Stimulated activated CD8-positive, alpha-beta memory T cell treated with anti-CD3 and anti-CD28 coated beads, Interleukin-4, amount 100 ng/mL, for 4 hours (primary cell): ENCODE measurements at places on chromosomes 2 and 18.

DNA sequence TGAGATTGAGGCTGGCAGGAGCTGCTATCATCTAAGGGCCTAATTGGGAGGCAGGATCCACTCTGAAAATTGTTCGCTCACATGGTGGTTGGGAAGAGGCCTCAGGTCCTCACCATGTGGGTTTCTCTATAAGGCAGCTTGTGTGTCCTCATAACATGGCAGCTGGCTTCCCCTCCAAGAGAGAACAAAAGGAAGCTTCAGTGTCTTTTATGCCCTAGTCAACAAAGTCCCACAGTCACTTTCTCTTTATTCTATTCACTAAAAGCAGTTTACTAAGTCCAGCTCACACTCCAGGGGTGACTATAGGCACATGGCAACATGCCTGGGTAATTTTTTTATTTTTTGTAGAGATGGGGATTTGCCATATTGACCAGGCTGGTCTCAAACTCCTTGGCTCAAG, 5.8 kb upstream of the ITGAV start:
- no peak for DNase-seq

- DNase-seq, result no peak
These were observed 40.1 kb upstream of the GALR1 start for GRCh38 chr18:77209587-77209986.

DNA sequence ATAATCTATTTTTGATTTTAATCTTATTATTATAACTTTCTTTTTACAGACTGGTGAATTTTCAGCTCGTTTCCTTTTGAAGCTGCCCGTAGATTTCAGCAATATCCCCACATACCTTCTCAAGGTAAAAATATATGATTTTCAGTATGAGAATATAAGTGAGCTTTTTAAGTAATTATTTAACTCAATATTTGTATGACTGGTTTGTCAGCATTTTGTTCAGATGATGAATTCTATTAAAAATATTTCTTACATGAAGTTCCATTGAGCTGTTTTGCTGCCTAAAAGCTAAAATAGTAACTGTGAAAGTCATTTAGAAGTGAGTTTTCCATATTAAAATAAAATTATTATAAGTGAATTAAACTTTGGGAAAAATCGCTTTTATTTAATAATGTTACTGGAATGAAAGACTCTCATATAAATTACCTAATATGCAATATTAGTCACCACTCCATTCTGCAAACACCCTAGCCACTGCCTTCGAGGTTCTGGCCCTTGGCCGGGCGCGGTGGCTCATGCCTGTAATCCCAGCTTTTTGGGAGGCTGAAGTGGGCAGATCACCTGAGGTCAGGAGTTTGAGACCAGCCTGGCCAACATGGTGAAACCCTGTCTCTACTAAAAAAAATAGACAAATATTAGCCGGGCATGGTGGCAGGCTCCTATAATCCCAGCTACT, 155.3 kb downstream of the BABAM2 start:
- DNase-seq, result no peak

DNA sequence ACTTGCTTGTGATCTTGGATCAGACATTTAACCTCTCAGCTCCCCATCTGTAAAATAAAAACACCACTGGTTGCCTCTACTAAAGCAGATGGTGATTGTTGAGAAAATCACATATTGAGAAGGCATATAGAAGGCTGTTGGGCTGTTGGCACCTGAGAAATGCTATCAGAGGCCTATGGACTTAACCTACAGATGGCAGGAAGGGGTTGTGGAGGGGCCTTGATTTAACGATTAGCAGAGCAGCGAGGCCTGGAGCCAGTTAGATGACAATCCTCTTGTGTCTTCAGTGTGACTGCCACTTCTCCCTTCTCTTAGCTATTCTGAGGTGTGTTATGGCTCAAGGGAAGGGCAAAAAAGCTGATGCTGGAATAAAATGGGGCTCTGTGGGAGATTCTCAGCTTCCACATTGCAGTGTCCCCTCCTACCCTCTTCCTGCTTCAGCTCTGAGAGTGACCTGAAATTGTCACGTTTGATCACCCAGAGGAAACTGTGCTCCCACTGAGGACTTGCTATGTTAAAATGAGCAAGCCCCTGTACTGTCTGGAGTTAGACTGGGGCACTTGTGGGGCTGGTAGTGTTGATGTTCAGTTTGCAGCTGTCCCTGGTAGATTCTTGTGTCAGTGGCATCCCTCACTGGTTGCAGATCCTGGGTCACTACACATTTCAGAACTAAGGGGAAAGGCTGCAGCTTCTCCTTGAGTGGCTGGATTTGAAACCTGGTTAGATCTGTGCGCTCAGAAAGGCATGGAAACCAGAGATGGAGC, 31.5 kb downstream of the CXCR4 start:
- DNase-seq, result no peak

- DNase-seq, result no peak
These were observed 91.4 kb upstream of the IL1R2 start for GRCh38 chr2:101900375-101900774.

DNA sequence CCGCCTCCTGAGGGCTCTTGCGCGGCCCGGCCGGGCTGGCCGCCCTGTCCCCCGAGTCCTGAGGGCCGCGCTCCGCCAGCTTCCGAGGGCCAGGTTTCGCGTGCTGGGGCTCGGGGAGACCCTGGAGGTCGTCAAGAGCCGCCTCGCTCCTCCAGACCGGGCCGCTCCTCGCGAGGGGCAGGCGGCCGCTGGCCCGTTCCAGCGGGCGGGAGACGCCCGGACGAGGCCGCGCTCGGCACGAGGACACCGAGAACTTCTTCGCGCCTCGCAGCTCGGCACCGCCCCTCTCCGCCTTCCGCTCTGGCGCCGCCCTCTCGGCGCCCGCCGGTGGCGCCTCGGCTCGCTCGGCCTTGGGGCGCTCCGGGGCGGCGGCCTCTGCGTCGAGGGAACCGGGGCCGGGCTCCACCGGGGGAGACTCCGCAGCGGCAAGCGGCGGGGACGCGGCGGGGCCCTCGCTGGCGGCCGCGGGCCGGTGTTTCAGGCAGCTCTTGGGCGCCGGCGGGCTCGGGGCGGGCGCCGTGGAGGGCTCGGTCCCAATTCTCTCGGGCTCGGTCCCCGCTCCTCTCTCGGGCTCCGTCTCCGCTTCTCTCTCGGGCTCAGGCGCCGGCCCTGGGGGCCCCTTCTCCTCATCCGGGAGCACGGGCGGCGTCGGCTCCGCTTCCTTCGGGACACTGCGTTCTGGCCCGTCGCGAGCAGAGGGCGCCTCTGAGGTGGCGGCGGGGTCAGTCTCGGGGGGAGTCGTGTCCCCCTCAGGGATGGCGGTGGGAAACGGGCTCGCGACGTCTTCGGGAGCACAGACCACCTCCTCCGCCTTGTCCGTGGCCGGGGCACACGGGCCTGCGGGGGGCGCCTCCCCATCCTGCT, 91.6 kb upstream of the MGAT4A start:
- peak; percentile 17 for DNase-seq

GRCh38 chr2:112020561-112020960, 34.5 kb upstream of the TMEM87B start:
- no peak for DNase-seq

GRCh38 chr2:78318275-78318674, 707.2 kb upstream of the REG3G start:
- DNase-seq, result no peak

GRCh38 chr2:39705638-39706037, 39.9 kb downstream of the TMEM178A start:
- DNase-seq, result no peak

DNA sequence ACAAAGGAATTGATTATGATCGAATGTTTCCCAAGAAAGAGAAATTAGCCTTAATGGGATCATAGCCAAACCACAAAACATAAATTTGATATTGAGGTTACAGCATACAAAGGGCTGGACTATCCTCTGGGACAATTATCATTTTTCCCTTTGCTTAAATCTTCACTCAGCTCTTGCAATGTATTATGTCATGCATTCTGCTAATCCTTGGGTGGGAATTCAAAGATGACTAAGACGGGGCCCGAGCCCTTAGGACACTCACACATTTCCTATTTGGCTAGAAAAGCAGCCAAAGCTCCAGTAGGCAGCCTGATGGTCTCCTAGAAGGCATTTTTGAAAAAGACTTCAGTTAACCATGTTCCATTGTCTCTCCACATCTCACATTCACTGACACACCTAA, 17.2 kb upstream of the NMI start:
- no peak for DNase-seq

GRCh38 chr2:224369028-224369632, 32.8 kb downstream of the FAM124B start:
- DNase-seq, result no peak

DNA sequence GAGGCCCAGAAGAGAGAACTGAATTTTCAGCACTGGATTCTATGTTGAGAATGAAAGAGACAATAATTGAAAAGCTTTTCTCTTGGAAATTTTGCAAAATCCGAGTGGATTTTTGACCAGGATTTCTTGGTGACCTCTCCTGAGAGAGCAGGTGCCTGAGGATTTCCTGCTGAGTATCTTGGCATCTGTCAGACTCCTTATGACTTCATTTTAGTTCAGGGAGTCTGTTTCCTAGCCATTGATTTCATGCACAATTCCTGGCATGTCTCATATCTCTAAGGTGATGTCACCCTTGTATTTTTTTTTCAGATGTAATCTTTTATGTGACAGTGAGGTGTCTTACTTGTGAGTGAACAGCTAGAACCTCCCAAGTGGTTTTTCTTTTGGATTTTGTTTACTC, 195.9 kb downstream of the NEDD4L start:
- DNase-seq, result no peak

DNA sequence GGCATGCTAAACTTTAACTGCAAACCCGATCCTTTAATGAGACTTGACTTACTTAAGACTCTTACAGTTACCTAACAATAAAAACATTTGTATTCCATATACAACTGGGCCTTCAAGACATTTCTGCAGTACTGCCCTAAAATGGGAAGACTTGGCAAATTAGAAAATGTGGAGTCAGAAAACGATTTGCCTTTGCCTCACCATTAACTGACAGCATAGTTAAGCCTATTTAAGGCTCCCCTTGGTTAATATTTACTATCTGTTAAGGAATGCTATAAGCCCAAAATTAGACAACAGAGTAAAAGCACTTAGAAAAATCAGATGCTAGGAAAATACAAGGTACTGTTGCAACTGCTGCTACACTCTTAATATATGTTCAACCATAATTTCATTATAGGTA, 18.7 kb downstream of the TYW5 start:
- no peak for DNase-seq

DNA sequence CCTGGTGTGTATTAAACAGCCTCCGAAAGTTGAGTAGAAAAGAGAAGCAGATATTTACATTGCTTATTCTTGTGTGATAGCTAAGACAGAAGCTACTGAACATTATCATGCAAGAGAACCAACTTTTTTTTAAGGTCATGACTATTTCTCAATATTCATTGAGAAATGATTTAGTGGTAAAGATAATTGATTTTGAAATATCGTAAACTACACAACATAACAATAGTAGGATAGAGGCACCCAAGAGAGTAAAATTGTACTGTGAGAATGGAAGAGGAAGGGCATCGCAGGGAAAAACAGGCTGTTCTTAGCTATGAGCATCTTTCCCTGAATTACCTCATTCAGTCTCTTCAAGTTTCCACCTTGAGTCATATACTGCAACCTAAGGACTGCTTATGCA, 25.2 kb downstream of the HRH4 start:
- DNase-seq, result no peak

GRCh38 chr2:166384774-166385173, 9.0 kb upstream of the SCN9A start:
- no peak for DNase-seq
